ENCODE measurements at places on chromosomes 5 and 9.
A peak's percentile ranks its signal among the peaks of the same experiment; 100 is the strongest.

GRCh38 chr5:90802474-90803317, 244.1 kb downstream of the ADGRV1 start:
- DNase-seq: no peak

GRCh38 chr5:172667786-172668593, 26.9 kb downstream of the NEURL1B start:
- DNase-seq: no peak

GRCh38 chr5:1834022-1834551, 32.9 kb downstream of the NDUFS6 start:
- DNase-seq: no peak

GRCh38 chr9:72897069-72897649, 55.7 kb downstream of the ALDH1A1 start:
- DNase-seq: no peak

GRCh38 chr9:79615038-79615437, 43.3 kb downstream of the TLE4 start:
- no peak for DNase-seq

DNA sequence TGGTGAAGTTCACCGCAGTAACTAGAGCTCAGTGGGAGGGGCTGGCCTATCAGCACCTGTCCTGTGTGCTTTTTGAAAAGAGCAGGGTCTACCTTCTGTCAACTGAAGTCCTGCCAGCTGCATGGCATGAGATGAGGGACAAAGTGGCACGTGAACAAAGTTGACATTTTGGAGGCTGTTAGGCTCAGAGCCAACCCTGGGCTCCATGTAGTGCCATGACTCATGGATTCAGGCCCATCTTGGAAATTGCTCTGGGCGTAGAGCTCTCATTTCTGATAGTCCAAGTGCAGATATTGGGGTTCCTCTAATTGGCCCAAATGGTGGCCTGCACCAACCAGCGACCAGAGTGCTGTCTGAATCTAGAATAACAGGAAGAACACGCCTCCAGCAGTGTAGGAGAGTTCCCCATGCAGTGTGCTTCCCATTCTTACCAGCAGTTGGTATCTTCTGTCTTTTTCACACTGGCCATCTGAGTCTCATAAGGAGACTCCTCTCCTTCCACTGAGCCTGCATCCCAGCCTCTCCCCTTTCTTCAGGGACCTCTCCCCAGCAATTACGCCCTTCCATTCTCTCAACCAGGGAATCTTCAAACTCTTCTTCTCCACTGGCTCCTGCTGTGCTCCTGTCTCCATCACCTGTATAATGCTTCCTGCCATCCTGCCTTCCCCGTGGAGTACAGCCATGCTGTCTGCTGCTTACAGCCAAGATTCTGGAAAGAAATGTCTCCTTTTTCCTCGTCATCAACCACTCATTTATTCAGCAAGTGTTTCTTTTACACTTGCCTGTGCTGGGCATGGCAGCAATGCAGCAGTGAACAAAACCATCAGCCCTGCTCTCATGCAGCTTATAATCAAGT, 30.4 kb downstream of the IRF1 start:
- DNase-seq: no peak

GRCh38 chr9:3857673-3858072, 331.9 kb upstream of the RFX3 start:
- no peak for DNase-seq

DNA sequence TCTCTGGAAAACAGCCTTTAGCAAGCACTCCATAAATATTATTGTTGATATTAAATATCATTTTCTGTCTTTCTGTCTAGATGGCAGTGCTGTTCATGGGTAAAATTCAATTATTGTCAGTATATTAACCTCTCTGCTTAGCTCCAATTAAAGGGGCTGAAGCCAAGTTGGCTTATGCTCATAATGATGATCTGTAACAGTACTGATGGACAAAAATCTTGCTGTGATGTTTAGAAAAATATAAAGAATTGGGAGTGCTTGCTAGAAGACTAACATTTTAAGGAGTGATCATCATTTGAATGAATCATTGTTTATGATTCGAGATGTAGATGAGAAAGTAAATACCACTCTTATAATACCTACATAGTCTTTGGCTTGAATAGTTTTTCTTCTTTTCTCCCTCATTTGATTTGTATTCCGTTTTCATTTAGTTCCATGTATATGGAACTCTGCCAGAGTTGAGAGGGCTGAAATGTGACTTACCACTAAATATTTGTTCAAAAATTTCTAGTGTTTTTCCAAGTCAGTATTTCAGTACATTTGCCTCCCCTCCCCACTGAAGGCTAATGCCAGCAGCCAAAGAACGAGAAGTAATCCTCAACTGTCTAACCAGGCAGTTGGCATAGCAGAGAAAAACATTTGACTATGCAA, 538.3 kb downstream of the CSNK1G3 start:
- DNase-seq: no peak

DNA sequence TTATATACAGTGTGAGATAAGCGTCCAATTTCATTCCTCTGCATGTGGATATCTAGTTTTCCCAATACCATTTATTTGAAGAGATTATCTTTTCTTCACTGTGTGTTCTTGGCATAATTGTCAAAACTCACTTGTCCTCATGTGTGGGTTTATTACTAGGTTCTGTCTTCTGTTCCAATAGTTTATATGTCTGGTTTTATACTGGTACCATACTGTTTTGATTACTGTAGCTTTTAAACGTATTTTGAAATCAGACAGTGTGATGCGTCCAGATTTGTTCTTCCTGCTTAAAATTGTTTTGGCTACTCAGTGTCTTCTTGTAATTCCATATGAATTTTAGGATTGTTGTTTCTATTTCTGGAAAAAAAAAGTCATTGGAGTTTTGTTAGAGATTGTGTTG, 10.2 kb downstream of the NDUFAF2 start:
- no peak for DNase-seq

DNA sequence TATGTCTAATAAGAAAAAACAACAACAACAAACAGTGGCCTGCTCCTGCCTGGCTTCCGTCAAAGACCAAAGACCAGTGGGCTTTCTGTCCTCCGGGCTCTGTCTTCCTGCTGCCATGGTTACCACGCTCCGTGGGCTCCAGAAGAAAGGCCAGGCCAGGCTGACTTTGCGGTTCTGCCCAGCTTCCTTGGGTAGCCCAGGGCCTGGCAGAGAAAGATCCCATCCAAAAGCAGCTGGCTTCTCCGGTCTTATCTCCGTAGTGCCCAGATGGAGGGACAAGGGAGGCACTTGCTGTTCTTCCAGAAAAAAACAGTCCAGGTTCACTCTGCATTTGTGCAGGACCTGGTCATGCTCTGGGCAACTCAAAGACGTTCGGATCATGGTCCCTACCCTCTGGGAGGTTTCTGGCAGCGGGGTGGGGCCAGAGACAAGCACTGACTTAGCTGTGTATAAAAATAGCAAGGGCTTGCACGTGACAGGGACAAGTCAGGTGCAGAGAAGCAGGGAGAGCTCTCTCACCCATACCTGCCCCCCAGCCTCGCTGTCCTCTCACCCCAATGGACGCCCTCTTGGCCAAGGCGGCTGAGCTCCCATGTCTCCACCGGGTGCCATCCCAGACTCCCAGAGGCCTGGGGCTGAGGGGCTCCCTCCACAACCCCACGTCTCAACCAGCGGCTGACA, 212.2 kb downstream of the C9orf50 start:
- DNase-seq: no peak

DNA sequence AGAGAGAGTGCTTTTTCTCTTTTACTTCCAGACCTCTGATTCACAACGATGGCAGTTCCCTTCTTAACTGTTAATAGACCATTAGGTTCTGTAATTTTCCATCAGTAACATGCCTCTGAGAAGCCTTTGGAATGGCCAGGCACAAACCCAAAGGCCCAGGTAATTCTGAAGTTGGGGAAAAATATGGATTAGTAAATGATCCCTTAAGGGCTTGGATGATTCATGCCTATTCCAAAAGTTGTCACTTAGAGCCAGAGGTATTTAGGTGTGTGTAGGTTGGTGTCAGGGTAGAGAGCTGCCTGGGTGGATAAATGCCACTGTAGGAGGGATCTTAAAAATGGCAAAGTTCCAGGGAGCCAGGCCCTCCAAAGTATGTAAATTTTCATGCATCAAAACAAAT, 228.8 kb downstream of the PLK2 start:
- DNase-seq: no peak

DNA sequence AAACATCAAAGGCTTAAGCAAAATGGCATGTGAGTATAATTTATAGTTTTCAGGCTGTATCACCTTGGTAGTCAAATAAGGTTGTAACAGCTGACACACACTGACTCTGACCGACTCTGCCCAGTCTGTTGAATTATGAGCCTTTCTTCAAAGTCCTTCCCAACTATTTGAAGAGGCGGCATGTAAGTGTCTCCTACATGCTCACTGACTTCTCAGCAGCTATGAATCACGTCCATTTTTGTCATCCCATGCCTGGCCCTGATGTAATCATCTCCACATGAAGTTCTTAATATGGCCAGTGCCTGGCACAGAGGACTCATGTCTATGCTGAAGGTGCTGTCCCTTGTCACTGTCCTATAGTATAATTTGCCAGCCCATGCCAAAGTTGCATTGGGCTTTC, 5.1 kb upstream of the PTBP3 start:
- no peak for DNase-seq

DNA sequence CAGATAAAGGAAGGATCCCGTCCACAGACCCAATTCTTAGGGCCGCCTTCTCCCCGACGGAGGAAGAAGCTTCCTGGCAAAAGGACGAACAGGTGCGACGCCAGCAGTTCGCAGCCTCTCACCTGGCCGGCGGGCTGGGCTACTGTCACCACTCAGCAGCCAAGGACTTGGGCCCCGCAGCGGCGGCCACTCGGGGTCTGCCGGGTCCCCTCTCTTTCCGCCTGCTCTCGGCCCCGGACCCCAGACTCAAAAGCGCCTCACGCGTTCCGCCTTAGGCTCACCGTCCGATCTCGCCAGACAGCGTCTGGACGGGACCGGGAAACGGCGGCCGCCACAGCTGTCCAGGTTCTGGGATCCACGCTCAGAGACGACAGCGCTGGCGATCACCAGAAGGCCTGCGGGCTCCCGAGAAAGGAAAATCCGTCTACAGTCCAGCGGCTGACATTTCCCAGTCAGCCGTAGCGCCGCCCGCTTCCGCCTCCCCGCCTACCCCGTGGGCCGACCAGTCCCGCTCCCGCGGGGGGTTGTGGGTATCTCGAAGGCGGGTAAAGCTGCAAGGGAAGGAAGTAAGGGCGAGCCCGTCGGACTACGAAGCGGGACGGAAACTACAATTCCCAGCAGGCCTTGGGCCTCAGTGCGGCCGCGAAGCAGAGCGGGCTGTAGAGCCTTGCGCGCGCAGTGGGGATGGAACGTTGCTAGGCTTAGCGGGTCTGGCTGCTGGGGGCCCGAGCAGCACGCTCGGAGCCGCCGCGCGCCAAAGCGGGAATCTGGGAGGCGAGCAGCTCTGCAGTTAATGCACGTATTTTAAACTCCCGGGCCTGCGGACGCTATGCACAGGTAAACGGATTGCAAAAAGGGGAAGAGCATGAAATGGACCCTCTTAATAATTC, at the start of the genes LMBRD2 and SKP2:
TSS of gene LMBRD2 (minus strand) at position 454 of the 890 bp plus-strand sequence. CDS start 8,538 bp downstream, outside the sequence.
TSS of gene SKP2 (plus strand) at position 678 of the 890 bp plus-strand sequence. CDS start at position 830, 152 bp downstream.
- peak; percentile 97 for DNase-seq

DNA sequence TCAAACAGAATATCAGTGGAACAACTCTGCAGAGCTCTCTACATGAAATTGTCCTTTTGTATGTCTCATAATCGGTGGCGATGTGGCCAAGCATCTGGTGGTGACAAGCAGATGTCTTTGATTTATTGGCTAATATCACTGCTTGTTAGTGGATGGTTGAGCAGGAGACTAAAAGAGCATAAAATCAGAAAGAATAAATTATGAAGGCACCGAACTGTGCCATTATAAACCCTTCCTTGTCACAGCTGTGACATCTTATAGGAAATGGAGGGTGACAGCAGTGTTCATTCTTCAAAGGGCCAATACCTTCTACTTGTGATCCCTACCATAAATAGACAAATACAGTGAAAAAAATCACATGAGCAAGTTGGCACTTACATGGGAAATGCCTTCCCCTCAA, 1404.3 kb downstream of the MAT2B start:
- no peak for DNase-seq

- DNase-seq: no peak
Observed at GRCh38 chr9:69898714-69899209, 78.1 kb downstream of the CFAP95 start.

- no peak for DNase-seq
Observed at GRCh38 chr9:89550346-89550927, 52.5 kb upstream of the SEMA4D start.

- no peak for DNase-seq
Observed at GRCh38 chr9:16597136-16597535, 273.3 kb downstream of the BNC2 start.

DNA sequence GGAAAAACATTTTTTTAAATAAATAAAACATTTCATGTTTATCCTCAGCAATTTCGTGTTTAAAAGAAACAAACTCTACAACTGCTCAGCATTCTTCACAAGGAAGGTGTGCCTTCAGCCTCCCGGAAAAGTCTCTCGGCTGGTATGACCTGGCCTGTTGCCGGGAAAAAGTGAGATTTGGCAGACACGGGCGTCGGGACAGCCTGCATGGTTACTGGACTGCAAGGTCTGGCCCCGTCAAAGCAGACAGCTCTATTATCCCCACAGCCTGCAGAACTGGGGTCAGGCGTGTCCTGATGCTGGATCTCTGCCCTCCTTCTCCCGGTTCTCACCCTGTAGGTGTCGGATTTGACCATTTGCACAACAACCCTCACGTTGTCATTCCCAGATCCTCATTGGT, 120.3 kb upstream of the SPATA31C2 start:
- no peak for DNase-seq

DNA sequence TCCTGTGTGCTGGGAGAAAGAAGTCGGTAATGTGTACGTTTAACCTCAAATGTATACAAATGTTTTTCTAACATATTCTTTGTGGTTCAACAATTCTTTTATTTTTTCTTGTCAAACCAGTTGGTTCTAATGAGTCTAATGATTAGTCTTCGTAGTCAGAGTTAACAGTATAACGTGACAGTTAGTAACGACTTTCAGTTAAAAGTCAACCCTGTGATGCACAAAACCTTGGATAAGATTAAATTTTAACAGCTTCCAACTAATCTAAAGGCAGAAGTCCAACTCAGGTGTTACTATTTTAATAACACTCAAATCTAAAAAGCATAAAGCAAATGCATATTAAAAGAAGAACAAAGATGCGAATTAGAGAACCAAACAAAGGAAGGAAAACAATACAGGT, 47.0 kb downstream of the SEMA6A start:
- no peak for DNase-seq

GRCh38 chr5:33270671-33271070, 170.1 kb upstream of the TARS1 start:
- DNase-seq: no peak
